Stimulated activated memory B cell treated with anti-CD40 and anti-IgM and Interleukin-4, amounts not matched to agents 10 μg/mL and 1 μg/mL and 100 μg/mL, for 72 hours (primary cell): ENCODE measurements at places on chromosomes 7 and 10.

DNA sequence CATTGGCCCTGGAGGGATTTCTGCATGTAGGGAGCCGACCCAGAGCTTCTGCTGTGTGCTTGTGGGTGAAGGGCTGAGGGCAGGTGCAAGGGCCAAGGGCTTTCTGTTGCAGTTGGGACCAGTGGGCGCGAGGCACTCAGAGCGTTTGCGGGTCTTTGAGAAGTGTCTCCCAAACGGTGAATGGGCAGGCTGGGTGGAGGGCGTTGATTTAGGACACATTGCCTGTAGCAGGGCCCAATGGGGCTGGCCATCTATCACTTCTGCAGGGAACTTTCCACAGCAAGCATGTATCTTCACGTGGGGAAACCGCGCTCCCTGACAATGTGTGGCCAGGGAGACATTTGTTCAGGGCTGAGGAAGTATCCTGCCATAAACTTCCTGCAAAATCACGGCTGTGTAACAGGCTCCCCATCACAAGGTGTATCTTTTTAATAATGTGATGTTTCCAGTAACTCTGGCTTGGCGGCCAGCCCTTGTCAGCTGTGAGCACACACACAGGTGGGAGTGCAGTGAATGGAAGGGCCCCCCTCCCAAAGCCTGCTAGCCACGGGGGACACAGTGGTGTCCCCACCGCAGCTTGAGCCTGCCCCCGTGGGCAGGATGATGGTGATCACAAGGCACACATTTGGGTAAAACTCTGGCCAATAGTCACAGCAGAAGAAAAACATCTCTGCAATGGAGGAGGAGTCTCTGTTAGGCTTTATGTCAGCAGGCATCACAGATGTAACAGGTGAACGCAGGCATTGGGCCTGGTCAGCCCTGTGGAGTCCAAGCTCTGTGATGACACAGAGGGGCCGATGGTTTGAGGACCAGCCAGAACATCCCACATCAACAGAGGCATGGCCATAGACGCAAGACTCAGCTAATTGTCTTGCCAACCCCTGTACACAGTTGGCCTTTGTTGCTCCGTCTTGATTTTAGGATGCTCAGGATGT, 84.3 kb downstream of the GLRX3 start:
- no peak for ATAC-seq

DNA sequence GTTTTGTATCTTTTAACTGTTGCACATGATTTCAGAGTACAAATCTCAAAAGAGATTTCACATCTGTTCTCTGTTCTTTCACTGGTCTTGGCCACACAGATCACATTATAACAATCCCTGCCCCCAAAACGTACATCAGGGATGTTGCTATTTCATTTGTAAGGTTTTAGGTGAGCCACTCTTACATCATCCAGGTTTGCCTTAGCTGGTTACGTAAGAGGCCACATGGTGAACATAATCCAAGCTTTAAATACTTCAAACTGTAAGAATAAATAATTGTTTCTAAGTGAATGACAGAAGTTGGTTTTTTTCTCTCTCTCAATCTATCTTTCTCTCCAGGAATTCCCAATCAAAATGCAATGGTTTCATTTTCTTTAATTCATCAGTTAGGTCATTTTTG, 245.9 kb upstream of the HGF start:
- ATAC-seq: no peak

DNA sequence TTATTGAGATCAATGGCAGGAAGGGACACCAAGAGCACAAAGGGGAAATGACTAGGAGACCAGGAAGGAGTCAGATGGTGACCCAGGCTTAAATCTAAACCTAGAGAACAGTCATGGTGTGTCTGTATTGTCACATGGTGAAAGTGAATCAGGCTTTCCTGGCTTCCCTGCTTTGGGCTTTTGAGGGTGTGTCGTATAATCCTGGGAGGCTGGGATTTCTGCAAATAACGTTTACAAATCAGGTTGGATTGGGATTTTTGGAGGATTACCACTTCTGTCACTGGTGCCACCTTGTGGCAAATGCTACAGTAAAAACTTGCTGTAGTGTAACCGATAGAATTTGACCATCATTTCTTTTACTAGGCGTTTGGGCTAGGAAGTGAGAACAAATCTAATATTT, 502.6 kb downstream of the NRG3 start:
- ATAC-seq: no peak

DNA sequence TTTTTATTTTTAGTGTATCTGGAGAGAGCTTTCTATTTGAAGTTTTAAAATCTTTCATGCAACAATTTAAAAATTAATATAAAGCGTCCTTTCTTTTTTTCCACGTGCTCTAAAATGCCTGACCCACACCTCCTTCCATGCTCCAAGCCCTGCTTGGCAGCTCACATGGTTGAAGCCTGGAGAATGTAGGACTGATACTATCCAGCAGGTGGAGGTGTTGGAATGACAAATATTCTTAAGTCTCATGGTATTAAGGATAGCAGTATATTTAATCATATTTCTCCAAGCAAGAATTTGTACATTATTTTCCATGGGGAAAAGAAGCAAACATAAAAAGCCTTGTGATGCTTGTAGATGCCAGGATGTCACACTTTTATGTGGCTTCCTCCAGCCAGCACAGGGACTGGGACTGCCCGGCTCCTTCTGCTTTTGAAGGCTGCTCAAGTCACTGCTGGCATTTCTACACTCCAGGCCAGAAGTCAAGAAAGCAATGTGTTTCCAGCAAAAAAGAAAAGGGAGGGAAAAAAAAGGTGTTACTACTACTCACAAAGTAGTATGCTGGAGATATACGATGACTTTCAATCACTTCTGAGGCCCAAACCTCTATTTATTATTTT, 49.7 kb downstream of the BZW2 start:
- ATAC-seq: no peak

DNA sequence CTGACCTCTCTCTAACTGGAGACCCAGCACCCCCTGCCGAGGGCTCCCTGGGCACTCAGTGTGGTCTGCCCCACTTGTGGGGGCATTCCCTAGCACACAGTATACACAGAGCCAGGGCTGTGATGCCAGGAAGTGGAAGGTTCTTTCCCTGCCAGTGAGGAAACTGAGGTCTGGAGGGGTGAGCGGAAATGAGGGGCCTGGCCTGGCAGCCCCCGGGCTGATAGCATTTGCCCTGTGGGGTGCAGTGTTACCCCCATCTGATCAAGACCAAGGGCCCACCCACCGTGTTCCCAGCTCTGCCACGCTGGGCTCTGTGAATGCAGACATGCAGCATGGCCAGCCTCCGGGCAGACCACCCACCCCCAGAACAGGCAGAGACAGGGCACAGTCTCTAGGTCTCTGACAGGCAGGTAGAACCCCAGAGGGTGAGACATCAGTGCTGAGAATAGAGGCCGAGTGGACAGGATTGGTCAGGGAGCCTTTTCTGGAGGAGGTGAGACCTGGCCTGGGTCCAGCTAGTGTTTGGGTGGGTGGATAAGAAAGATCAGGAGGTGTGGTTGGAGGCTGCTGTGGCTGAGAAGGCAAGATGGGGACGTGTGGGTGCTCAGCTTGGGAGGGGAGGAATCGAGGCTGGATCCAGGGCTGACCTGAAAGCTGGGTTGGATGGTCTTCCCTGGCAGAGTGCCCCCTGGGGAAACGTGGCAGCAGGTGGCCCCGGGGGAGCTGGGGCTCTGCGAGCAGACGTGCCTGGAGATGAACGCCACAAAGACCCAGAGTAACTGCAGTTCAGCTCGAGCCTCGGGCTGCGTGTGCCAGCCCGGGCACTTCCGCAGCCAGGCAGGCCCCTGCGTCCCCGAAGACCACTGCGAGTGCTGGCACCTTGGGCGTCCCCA, 10.8 kb upstream of the ZNF862 start:
- ATAC-seq: no peak

GRCh38 chr7:126445991-126446390, 806.8 kb downstream of the GRM8 start:
- no peak for ATAC-seq

GRCh38 chr7:2072042-2072441, 160.7 kb downstream of the MAD1L1 start:
- ATAC-seq: peak; percentile 96

- no peak for ATAC-seq
Measured at GRCh38 chr10:113776553-113776952, 25.1 kb downstream of the PLEKHS1 start.

DNA sequence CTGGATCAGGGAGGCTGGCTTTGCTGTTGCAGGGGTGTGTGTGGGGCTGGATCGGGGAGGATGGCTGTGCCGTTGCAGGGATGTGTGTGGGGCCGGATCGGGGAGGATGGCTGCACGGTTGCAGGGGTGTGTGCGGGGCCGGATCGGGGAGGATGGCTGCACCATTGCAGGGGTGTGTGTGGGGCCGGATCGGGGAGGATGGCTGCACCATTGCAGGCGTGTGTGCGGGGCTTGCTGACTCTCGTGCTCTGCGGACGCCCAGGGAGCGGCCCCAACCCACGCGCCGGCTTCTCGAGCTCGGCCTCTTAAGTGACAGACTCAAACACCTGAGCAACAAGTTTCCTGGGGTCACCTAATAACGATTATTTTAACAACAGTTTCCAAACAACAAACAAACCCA, 518.2 kb downstream of the DNAJB6 start:
- no peak for ATAC-seq

GRCh38 chr7:99648843-99649242, 31.0 kb downstream of the CYP3A5 start:
- ATAC-seq: no peak

GRCh38 chr10:86958116-86958900, at the start of gene SNCG:
Gene SNCG (plus strand): TSS chr10:86958599. CDS start chr10:86958698, 99 bp downstream.
- ATAC-seq: no peak

DNA sequence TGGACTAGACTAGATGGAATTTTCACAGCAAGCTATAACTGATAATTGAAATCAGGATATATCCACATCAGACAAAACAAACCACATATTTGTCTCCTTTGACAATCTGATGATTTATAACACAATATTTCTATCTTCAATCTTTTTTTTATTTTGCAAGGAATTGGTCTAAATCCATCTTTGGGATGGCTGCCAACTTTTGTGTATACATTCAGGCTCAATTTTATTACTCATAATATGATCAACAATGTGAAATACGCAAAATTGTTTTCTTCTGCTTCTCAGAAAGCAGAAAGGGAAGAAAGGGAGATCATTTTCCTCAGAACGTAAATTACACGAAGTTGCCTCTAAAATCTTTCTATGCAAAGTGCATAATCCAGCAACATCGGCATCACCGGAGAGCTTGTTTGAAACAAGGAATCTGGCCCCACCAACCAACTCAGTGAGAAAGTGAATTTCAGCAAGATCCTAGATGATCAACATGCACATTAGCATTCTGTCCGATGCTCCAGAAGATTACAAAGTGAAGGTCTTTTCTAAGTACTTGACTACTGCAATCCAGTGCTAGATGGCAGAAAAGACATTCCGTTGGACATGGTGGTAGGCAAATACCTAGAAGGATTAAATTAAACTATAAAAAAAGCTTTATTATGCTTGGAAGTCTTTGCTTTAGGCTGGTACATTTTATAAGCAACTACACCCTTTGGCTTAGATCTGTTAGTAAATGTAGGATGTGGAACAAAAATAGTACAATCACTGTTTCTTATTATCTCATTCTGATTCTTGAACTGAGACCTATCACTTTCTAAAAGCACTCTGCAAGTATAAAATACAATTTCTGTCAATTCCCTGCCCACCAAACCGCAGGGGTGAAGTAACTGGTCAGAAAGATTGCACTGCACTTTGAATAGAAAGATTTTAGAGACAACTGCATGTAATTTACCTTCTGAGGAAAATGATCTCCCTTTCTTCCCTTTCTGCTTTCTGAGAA, 126.4 kb upstream of the RSU1 start:
- no peak for ATAC-seq

GRCh38 chr10:101297901-101298486, 56.0 kb upstream of the BTRC start:
- peak; percentile 55 for ATAC-seq
